ENCODE measurements at places on chromosomes 11 and 22.
A peak's percentile ranks its signal among the peaks of the same experiment; 100 is the strongest.

DNA sequence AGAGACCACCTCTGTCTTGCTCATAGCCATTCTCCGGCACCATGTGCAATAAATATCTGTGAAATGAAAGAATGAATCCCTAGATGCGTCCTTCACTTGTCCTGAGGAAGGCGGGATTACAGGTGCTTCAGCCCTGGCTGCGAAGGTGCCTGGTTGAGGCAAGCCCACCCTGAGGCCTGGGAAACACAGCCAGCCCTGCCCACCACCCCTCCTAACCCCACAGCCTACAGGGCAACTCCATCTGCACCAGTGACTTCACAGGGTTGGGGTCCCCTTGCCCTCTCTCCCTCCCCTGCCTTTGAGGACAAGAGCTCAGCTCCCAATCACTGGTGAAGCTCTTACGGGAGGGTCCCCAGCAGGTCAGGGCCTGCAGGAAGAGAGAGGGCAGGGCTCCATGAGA lies 17.5 kb upstream of the SCGB1A1 start:
- DNase-seq = no peak

DNA sequence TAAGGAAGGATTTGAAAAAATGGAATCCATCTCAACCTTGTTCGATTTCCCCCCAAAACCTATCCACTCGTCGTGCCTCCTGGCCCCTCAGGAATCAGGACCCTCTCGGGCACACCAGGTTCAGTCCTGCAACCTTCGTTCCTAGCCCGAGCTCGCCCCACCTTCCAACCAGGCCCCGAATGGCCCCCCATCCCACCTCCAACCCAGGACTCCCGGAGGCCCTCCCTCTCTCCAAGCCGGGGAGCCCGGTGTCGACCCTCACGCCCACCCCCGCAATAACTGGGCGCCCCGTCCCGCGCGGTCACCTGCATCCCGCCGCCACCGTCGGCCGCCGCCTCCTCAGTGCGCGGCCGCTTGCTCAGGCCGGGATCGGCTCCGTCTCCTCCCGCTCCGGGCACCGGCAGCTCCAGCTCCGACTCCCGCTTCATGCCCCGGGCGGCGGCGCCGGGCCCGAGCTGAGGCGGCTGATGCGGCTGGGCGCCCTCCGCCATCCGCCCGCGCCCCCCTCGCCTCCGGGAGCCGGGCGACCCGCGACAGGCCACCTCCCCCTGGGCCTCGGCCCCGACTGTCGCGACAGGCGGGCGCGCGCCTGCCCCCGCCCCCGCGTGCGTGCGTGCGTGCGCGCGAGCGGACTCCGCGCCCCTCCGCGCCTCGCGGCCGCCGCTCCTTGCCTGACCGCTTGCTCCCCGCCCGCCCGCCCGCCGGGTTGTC lies 534 bp downstream of the RBFOX2 start:
- DNase-seq = no peak

GRCh38 chr11:106233191-106233590 lies 155.7 kb downstream of the AASDHPPT start:
- DNase-seq = no peak

GRCh38 chr11:126637795-126638175 lies 282.3 kb downstream of the ST3GAL4 start:
- no peak for DNase-seq

DNA sequence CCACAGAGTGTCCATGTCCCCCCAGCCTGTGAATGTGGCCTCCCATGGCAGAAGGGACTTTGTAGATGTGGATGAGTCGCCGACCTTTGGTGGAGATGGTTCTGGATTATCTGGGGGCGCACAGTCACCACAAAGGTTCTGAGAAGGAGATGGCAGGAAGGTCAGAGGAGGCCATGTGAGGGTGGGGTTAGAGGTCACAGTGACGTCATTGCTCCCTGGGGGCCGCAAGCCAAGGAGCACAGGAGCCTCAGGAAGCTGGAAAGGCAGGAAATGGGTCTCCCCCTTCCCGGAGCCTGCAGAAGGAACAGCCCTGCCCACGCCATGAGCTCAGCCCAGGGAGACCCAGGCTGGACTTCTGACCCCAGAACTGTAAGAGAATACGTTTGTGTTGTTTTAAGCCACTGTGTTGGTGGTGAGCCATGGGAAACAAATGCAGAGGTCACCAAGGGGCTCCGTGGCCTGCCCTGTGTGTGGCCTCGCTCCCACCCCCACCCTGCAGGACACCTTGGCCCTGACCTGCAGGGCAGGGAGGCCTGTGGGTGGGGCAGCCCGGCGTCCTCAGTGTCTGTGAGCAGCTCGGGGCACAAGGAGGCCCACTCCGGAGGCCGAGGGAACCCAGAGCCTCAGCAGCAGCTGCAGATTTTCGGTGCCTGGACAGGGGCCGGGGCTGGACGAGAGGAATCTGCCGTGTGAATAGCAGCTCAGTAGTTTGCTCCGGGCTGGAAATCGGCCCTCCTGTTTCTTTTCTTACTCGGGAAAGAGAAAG lies 32.1 kb downstream of the GRAMD4 start:
- DNase-seq = no peak

DNA sequence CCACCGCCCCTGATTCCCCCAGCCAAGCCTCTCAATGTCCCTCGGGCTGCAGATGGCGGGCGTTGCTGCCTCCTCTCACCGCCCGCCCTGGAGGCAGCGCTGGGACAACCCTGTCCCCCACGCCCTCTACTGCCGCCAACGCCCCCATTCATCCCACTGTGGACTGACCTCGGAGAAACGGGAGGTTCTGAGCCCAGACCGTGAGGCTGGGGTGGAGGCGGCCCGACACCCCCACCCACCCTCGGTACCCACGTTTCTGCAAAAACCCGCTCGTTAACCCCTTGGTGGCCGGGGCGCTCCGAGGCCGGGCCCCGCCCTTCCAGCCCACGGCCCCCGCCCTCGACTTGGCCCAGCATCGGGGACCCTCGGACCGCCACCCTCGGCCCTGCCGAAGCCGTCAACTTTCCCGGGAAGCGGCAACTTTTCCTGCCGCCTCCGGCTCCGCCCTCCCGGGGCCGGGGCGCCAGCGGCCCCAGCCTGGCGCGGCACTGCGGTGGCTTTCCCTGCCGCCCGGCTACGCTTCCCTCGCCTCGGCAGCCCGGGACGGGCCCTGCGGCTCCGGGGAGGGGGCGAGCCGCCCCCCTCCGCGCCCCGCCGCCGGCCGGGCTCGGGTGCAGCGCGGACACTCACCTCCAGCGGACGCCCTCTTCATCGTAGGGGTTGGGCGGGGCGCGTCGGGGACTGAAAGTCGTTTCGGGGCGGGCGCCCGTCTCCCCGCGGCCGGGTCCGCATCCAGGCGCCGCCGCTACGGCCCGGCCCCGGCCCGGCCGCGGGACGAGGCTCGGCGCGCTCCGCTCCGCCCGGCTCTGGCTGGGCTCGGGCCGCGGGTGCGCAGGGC lies 458 bp downstream of the RTN4R start:
- no peak for DNase-seq

DNA sequence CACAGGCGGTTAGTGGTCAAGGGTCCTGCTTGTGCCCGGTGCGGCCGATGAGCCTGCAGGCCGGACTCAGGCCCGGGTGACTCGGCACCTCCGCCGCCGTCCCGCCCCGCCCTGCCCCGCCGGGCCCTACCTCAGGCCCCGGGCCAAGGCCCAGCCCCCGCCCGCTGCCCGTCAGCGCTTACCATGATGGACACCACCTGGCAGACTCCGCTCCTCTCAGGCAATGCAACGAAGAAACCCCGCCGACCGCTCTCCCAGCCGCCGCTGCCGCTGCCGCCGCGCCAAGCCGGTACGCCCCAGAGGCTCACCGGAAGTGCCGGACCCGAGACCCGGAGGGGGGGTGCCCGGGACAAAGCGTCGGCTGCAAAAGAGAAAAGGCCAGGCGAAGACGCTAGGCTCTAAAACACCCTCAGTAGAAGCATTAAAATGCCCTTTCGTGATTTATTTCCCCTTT lies at the start of gene UFD1:
Gene UFD1 (minus strand): TSS at position 293 of the 454 bp plus-strand sequence. CDS start 108 bp downstream, at position 185.
- DNase-seq = peak; percentile 63

DNA sequence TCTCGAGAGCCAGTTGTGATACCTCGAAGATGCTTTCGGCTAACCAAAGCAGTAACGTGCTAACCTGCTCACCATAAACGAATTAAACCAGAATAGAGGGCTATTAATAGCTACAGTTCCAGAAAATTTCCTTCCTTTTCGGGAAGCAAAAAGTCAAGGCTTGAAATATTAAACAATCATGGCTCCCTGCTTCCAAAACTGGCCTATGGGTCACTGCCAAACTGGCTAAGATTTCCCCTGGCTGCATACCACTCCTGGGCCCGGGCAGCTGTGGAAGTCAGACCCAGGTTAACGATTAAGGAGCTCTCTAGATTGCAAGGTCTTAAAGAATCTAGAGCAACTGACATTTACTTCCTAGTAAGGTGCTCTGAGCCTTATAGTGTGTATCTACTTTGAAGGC lies 1.7 kb downstream of the AMOTL1 start:
- no peak for DNase-seq

DNA sequence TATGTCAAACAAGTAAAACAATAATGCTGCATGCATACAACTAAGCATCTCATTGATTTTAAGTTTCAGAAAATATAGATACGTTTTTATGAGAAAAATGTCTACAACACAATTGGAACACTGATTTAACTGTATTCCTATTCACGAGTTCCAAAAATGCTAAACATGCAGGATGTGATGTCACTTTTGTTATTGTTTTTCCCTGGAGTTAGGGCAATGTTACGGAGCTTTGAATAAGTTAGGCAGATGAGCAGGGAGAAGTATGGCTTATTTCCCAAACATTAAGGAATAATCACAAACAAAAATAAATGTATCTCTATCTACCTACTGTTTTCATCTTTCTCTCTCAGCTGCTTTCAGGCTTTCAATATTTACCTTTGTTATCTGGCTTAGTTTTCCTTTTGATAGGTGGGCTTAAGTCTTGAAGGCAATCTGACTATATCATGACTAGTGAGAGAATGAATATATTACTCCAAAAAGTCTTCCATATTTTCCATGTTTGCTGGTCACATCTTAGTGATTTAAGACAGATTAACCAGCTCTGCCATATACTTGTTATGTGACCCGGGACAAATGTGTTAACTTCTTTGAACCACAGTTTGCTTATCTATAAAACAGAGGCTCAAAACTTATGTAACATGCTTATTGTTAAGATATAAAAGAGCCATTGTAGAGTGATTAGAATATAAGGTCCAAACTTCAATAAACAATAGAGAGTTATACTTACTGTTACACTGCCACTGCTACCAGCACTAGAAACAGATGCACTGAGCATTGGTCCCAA lies 854.4 kb upstream of the CCDC90B start:
- DNase-seq = no peak

GRCh38 chr22:36853407-36854099 lies 7.3 kb upstream of the NCF4 start:
- no peak for DNase-seq

GRCh38 chr22:20173772-20174171 lies 22.9 kb upstream of the CCDC188 start:
- DNase-seq = no peak

DNA sequence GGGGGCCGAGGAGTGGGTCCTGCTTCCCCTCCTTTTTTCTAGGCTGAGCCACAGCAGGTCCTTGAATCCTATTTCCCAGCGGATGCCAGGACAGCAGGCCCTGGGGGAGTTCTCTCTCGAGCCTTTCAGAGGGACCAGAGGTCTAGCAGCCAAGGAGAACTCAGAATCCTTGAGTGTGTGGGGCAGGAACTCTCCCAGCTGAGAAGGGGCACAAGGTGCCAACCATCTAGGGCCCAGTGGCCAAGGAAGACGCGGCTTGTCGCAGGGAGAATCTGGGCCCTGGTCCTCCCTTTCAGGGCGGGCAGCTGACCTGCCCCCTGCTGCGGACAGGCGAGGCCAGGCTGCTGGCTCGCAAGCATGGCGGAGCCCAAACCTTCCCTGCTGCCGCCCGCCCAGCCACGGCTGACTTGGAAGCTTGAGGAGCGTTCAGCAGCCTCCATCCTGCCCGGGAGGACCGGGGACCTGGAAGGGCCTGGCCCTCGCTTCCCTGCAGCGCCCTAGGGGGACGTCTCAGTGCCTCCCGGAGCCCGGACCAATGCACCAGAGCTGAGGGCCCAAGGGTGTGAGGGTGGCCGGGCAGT lies 972 bp upstream of the TSSC4 start:
- no peak for DNase-seq

GRCh38 chr22:50605002-50605612 lies 4.5 kb downstream of the MAPK8IP2 start:
- DNase-seq = no peak

DNA sequence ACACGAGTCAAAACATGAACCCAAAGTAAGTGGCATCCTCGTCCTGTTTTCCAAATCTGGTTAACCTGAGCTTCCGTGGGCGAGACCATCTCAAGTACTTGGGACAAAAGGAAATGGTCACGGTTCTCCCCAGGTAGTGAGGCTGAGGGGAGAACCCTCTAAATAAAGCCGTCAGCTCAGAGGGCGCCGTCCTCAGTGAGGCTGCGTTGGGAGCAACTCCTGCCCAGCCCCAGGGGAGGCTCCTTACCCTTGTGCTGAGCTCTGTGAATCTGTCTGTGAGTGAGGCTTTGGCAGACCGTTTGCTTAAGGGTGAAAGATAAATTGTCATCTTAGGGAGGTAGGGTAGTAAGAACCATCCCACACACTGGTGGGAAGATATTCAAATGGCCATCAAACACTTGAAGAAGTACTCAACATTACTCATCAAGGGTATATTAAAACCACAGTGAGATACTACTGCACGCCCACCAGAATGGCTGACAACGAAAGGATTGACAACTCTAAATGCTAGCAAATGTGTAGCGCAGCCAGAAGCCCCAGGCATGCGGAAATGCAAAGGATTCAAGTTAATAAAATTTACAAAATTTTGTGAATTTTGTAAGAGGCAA lies 321.0 kb downstream of the TBC1D22A start:
- no peak for DNase-seq

GRCh38 chr22:35448523-35448922 lies 48.6 kb downstream of the MCM5 start:
- no peak for DNase-seq

- no peak for DNase-seq
Measured at GRCh38 chr11:122156940-122157382, 40.9 kb upstream of the BLID start.

GRCh38 chr11:92605667-92606066 lies 363.8 kb upstream of the MTNR1B start:
- DNase-seq = no peak

DNA sequence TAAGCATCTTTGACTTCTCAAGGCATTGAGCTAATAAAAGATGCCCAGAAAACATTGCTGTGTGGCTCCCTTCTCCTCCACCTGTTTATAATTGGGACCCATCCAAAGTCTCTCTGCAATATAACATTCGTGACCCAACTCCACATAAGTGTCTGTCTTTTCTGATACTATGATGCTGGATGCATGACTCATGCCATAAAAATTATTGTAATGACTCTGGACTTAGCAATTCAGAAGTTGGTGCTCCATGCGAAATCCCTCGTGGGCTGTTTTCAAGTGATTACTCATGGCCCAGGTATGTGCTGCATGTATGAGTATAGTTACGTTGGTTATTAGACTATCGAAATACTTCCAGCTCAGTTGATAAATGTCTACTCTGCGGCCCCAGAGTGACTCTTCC lies 11.7 kb downstream of the FJX1 start:
- no peak for DNase-seq

DNA sequence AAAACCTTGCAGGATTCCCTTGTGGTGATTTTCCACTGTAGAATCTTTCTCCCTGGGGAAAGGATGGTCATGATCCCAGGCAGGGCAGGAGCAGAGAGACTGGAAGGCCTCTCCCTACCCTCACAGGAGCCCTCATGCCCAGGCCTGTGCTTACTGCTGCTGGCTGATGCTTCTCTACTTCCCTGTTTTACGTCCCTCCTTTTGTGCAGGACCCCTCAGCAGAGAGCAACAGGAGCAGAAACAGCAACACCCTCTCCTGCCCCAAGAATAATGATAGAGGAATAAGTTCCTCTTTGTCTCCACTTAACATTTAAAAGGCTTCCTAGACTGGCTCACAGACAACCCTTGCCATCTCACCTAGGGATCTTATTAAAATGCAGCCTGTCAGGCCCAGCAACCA lies 3.6 kb downstream of the ISX start:
- DNase-seq = no peak
